NCI-H345 (cell line): ENCODE measurements at places on chromosomes 7 and 10.

DNA sequence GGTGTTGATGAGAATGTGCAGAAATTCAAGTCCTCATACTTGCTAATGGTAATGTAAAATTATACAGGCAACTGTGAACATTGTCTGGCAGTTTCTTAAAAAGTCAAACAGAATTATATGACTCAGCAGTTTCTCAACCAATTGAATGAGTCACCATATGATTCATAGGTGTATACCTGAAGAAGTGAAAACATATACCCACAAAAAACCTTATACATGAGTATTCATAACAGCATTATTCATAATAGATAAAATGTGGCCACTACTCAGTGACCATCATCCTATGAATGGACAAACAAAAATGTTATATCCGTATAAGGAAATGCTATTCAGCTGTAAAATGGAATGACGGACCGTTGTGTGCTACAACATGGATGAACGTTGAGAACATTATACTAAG is 253.5 kb downstream of the MALRD1 start:
- DNase-seq, result no peak

DNA sequence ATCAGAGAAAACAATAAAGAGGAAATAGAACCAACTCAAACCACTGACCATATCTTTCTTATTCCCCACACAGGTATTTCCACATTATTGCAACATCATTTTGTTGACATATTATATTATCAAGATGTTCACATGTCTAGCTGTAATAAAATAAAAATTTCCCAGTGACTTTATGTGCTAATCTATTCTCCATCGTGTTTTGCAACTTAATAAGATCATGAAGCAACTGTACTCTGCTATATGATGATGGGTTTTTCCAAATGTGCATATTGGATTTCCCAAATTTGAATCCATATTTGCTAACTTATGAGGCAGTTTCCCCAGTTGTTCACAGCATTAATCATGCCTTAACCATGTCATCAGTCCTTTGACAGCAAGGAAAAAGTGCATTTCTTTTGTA is 127.8 kb downstream of the ITGB8 start:
- DNase-seq, result no peak

GRCh38 chr7:83020161-83020560 is 142.5 kb downstream of the PCLO start:
- no peak for DNase-seq

DNA sequence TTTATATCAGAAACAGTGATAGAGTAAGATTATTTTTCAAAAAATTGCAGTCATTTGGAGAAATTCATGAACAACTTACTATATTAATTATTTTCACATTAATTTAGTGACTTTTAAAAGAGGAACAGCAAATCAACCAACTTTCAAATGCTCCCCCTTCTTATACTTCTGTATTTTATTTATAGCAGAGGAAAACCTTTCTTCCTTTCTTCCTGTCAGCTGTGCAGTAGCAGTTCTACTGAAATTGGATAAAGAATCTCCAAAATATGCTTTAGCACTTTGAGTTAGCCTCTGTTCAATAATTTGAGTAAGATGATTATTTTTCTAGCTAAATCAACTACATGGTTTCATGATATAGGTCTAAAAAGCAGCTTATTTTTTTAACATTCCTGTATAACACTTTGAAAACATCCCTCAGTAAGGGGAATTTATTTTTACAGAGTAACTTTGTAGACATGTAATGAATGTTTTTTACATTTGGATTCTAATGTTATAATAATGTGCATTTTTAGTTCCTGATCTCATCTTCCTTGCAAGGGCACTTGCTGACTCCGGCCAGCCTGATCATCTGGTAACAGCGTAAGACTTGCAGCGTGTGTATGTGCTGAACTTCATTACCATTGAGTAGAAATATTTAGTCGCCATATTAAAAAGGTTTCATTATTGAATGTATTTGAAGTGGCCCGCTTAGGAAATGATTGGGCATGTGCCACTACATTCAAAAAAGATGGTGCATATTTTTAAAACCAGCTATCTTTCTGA is 158.3 kb upstream of the HDAC9 start:
- DNase-seq, result no peak

DNA sequence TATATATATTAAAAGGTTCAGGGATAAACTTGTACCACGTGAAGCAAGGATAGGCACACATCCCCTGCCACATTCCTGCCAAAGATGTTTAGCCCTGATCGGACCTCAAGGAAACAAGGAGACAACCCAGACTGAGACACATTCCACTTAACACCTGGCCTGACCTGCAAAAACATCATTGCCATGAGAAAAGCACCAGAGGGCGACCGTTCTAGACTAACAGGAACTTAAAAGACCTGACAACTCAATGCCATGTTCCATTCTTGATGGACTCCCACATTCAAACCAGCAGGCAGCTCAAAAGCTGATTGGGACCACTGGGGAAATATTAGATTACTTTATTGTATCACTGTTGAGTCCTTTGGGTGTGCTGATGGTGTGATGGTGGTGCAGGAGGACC is 8.1 kb upstream of the PDGFA start:
- no peak for DNase-seq

- DNase-seq, result no peak
Measured at GRCh38 chr10:103870516-103870915, 15.1 kb upstream of the SH3PXD2A start.

DNA sequence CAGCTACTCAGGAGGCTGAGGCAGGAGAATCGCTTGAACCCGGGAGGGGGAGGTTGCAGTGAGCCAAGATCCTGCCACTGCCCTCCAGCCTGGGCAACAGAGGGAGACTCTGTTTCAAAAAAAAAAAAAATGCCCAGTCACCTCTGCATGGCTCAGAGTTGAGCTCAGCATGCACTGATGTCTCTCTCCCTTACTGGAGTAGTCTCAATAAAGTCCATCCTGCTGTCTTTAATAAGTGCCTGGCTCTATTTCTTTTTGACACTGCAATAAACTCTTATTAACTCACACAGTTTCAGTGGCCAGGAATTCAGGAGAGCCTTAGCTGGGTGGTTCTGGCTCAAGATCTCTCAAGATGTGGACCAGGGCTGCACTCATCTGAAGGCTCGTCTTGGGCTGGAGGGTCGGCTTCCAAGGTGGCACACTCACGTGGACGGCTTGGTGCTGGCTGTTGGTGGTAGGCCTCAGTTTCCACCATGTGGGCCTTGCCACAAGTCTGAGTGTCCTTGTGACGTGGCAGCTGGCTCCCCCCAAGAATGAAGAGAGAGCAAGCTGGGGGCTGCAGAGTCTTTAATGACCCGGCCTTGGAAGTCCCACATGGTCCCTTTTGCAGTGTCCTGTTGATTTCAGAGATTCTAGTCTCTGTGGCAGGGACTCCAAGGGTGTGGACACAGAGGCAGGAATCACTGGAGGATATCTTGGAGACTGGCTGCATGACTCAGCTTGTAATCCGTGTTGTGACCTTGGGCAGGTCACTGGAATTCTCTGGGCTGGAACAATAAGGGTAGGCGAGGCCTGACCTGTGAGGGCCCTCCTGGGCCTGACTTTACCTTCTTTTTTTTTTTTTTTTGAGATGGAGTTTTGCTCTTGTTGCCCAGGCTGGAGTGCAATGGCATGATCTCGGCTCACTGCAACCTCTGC is 85.9 kb upstream of the KMT2C start:
- no peak for DNase-seq

DNA sequence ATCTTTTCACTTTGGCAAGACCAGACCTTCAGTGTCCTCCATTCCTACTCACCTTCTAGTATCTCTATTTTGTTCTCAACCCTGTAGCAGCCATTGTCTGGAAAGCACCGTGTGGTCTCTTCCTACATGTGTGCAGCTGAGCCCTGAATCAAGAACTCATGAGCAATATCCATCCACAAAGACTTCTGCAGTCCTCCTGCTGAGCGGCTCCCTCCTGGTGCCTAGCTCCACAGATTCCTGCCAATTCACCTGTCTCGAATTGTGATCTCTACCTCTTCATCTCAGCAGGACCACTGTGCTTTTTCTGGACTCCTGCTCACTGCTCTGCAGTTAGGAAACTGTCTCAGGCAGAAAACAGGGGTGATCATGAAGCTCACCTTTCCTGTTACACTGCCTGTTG is 118.8 kb downstream of the RELN start:
- peak; percentile 94 for DNase-seq

- no peak for DNase-seq
Measured at GRCh38 chr7:151687523-151688235, 168.0 kb upstream of the RHEB start.

DNA sequence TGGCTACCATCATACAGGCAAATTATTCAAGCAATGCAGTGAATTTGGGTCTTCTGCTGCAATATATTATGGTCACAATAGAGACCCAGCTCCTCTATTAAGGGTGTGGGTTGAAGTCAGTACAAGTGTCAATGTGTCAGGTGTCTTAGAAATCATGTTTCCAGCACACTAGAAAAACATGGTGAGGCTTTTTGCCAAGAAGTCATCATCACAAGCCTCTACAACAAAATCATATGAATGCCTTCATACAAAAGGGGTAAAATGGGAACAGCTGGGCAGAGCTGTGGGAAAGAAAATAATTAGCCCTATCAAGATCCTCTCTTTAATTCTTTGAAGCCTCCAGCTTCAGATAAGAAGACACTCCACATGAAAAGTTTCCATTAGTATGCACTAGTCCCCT is 37.2 kb downstream of the FAM13C start:
- no peak for DNase-seq

DNA sequence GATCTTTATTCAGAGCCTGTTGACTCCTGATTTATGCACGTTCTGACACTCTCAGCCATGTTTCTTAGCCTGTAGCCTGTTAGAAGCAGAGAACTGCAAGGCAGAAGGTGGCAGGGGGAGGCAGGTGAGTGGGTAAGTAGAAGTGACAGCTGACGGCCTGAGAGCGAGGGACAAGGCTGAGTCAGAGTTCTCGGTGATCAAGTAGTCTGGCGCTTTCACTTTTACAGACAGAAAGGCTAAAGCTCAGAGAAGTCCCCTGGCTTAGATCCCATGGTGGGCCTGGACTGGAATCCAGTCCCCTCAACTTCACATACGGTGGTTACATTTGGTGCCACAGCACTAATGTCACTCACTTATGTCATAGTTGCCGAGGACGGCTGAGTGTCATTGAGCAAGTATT is 139.0 kb downstream of the TACC2 start:
- no peak for DNase-seq

- DNase-seq, result no peak
Measured at GRCh38 chr7:108120933-108121332, 9.2 kb downstream of the LAMB4 start.

GRCh38 chr7:13282377-13282980 is 595.0 kb downstream of the ARL4A start:
- peak; percentile 15 for DNase-seq

GRCh38 chr7:148772297-148773089 is 73.8 kb downstream of the CUL1 start:
- DNase-seq, result no peak

DNA sequence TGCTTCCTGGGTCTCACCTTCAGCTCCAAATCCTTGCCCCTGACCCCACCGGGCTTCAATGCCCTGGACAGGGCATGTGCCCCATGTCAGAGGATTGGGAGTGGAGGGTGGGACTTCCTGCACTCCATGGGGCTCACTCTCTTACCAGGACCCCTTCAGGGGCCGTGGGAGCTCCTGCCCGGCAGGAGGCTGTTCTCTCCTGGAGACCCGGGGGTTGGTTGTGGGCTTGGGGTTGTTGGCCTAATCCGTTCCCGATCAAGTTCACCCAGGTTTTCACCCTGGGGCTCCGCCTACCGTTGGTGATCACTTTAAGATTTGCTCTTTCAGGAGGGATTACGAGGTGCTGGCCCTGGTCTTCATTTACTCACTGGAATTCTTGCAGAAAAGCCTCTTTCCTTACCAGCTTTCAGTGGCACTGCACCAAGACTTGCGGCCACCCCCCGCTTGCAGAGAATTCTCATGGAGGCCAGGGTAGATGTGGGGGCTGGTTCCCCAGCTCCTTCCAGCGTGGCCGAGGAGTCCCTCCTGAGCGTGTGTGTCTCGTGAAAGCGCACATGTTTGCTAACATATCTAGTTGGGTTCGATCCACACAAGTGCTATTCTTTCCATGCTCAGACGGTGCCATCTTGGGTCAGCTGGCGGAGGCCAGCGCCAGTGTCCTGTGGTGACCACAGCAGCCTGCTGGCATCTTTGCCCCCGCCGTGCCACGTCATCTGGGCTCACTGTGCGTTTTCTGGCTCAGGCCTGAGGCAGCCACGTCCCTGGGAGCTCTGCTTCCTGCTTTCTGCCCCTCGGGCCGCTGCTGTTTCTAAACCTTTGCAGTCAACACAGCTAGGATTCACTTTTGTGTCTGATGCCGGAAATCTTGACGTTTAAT is 15.6 kb downstream of the PWWP2B start:
- DNase-seq, result no peak

- DNase-seq, result no peak
Measured at GRCh38 chr10:80686734-80687475, 149.2 kb downstream of the SH2D4B start.

- DNase-seq, result no peak
Measured at GRCh38 chr7:142792593-142792992, 21.8 kb downstream of the PRSS2 start.

GRCh38 chr7:27046854-27047549 is 48.8 kb downstream of the HOXA1 start:
- DNase-seq, result no peak

DNA sequence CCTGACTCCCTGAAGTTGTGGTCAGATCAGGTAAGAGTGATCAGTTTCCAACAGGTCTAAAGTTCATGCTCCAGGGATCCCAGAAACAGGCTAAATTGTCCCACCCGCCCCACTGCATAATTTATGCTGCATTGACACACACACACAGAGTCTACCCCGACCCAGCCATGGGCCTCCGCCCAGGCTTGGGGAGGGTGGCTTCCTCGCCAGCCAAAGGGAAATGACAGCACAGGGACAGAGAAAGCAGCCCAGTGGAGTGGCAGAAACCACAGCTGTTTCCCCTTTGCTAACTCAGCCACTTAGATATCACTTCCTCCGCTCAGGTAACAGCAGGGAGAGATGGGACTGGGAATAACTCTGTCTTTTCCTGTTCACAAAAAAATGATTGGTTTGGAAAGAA is 9.4 kb downstream of the SH3PXD2A start:
- no peak for DNase-seq

GRCh38 chr7:38681882-38682281 is 50.7 kb upstream of the AMPH start:
- peak; percentile 94 for DNase-seq

GRCh38 chr10:84294766-84295447 is 33.5 kb upstream of the CCSER2 start:
- DNase-seq, result no peak

DNA sequence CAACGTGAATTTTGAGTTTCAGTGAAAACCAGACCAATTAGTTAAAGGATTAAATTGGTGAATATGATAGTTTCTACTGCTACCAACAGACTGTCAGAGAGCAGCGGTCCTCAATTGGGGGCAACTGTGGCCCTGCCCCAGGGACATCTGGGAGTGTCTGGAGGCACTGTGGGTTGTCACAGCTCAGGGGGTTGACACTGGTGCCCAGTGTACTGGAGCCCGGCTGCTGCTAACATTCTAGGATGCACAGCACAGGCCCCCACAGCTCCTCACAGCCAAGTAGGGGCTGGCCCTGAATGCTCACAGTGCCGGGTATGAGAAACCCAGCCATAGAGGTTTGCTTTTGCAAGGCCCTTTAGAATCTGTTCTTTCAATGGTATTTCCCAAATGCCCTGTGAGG is 84.1 kb upstream of the CXCL12 start:
- no peak for DNase-seq
